Kidney tubule cell (primary cell): ENCODE measurements at places on chromosomes 12 and 14.

GRCh38 chr14:48584031-48584430 is 908.6 kb upstream of the MDGA2 start:
- peak; percentile 42 for DNase-seq

DNA sequence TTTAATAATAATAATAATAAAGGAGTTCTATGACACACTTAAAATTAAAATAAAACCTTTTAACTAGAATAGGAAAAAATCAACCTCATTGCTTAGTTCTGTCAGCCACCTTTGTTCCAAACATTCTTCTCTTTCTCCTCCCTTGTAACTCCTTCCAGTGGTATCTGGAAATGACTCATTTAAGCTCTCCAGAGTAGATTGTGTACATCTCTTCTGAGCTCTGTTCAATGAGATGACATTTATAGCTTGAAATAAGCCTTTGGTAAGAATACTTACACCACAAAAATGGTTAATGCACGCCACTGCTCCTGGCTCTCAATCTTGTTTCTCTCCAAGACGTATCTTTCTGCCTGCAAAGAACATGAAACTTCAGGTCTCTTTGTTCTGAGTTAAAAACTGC is 70.3 kb downstream of the STAB2 start:
- DNase-seq = no peak

GRCh38 chr12:48765753-48766162 is 23.1 kb downstream of the ADCY6 start:
- DNase-seq = peak; percentile 32

- no peak for DNase-seq
These were observed 48.2 kb upstream of the FRMD6 start for GRCh38 chr14:51603495-51603894.

DNA sequence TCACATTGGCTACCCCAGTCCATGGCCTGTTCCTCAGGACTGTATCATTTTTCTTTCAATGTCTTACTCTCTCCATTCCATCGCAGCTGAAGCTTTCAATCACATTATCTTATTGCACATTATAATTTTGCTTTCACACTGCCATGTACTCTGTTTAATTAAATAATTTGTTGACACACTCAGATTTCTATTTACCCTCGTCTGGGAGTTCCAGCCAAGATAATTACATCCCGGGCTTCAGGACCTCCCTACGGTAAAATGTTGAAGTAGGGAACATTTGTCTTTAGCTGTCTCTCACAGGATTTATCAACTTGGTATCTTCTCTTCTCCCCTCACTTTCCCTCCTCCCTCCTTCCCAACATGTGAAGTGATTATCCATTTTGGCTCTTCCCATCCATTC is 177.2 kb upstream of the RASSF8 start:
- no peak for DNase-seq

GRCh38 chr14:100290607-100291304 is 15.5 kb downstream of the SLC25A29 start:
- DNase-seq = no peak

- no peak for DNase-seq
These were observed 19.1 kb upstream of the DNAH10 start for GRCh38 chr12:123743002-123743401.

DNA sequence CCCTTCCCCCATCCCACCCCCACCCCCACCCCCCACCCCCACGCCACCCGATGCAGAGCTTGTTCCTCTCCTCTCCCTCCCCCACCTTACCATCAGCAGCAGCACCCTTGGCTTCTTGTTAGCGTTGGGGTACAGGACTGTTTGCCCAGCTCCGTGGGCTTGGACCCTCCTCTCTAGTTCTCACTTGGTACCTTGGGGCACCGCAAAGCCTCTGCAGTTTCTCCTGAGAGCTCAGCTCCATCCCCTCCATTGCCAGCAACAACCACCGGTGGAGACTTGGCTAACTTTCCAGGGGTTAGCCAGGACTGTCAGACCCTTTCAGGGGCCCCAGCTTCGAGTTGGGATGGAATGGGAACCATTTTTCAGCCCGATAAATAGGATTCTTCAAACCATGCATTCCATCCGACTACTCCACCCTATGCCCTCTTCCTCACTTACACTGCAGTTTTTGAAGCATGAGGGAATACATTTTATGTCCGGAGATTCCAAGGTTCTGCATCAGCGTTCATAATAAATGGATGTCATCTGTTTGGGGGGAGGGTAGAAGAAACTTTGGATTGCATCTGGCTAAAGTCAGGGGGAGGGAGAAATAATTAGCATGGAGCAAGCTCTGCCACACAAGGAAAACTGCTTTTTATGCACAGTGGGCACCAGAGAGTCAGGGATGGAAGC is 1.1 kb downstream of the SCN8A start:
- DNase-seq = peak; percentile 63

DNA sequence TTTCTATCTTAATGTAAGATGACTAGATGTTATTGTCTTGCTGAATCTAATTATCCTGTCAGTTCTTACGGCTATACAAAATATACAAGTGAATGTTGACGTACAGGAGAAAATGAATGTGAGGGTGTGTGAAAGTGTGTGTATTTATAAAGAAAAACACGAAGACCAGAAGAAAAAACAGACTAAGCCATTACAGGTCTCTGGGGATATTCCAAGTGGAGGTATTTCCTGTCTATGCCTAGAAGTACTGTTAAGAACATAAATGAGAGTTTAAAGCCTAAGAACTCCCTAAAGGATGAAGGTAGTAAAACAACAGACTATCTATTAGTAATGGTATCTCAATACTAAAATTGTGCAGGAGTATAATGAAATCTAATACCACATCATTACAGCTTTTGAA is 7.6 kb downstream of the MDM1 start:
- DNase-seq = no peak

- peak; percentile 97 for DNase-seq
These were observed 50.9 kb upstream of the CCT2 start for GRCh38 chr12:69534389-69534822.

DNA sequence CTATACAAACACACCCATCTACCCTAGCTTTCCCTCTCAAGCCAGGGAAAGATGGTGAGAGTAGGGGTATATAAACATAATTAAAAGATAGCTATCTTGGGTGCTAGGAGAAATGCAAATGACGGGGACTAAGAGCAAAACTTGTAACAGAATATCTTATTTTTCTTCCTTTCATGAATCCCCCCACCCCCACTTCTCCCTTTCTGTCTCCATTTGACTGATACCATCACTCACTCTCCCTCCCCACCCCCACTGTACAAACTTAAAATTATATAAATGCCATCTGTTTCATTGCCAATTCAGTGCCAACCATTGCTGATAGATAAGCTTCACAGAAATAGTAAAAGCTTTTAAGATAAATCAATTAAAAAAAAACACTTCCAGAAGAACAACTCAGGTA is 268.6 kb downstream of the SLC6A15 start:
- DNase-seq = no peak

- peak; percentile 68 for DNase-seq
These were observed 25.3 kb downstream of the C12orf75 start for GRCh38 chr12:105355752-105356151.

DNA sequence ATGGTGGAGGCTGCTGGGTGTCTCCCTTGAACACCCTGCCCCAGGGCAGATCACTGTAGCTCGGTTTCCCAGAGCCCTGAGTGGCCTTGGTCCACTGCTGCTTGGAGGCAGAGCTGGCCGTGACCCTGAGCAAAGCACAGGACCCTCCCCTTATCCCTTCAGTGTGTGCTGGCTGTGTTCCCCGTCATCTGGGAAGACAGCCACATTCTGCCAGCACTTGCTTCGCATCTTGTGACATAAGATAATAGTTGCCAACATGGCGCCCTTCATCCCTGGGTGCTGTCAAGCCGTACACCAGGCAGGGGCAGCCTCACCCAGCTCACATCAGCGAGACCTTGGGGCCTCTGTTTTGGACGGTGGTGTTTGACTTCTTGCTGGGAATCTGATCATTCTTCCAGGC is 12.1 kb upstream of the ALDH2 start:
- no peak for DNase-seq

DNA sequence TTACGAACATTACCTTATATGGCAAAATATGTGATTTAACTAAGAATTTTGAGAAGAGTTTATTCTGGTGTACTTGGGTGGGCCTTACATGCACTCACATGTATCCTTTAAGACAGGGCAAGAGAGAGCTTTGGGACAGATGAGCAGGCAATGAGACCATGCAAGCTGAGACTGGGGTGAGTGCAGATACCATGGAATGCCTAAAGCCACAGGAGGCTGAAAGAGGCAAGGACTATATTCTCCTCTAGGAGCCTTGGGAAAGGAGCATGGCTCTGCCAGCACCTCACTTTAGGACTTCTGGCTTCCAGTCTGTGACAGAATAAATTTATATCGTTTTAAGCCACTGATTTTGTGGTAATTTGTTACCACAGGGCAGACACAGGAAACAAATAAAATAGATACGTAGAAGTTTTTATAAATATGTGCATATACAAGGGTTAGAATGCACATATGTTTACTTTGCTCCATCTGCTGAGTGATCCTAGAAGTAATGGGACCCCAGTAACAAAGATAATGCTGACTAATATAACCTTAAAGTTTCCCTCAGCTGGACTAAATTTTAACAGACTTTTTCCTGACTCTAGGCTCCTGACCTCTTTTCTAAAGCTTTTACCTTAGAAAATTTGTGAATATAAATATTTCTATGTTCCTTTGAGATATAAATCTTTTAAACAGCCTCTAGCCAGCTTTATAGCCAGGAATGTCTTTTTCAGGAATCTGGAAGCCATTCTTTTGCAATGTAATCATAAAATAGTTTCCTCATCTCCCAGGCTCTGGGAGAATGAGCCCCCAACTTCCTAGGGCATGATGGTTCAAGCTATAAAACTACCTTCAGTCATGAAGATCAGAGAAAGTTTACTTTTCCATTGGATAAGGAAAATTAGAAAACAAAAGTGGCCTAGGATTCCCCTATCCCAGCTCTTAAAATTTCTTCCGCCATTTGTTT is 216.8 kb downstream of the PPFIA2 start:
- no peak for DNase-seq

GRCh38 chr12:42587601-42588523 is 1.7 kb downstream of the PRICKLE1 start:
- DNase-seq = peak; percentile 9

GRCh38 chr14:22689199-22689598 is 45.0 kb upstream of the OR6J1 start:
- DNase-seq = peak; percentile 97

DNA sequence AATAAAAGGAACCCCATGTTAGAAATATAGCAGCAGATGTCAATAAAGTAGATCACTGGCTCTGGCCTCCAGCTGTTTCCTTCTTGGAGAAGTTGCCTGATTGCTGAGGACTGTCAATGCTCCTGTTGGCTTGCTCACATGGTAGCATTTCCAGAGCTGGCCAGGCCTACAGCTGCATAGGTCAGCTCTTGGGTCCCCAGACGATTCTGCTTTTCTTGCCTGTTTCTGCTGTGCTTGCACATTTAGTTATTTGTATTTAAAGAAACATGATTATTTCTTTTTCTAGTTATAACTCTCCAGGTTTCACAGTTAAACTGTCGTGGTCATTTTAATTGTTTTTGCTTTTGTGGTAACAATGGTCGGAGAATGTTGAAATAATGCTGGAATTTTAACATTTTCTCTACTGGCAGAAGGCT is 7.2 kb downstream of the NAV3 start:
- DNase-seq = no peak

DNA sequence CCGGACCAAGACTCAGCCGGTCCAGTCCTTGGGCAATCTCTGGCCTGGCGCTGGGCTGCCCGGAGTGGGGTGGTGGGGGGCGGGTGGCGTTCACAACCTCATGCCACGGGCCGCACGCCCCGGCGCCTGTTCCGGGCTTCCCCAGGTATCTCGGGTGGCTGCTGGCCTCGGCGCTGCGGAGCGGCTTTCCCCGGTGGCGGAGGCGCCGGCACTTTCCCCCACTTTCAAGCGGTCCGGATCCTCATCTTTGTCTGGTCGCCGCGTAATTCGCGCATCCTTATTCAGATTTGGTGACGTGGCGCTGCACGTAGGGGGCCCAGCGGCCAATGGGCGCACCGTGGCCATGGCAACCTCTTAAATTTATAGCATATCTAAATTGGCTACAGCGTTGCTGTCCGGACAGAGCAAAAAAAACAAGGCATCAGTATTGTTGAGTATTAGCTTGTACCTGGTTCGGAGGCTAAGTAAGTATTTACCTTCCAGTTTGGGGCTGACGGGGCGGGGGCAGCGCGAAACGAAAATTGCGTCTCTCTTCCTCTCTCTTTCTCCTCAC is at the start of gene LHX5:
TSS of gene LHX5 (minus strand) at position 253 of the 553 bp plus-strand sequence. CDS start 373 bp downstream, outside the sequence.
- no peak for DNase-seq

GRCh38 chr12:101859664-101860607 is 17.4 kb upstream of the DRAM1 start:
- peak; percentile 36 for DNase-seq

DNA sequence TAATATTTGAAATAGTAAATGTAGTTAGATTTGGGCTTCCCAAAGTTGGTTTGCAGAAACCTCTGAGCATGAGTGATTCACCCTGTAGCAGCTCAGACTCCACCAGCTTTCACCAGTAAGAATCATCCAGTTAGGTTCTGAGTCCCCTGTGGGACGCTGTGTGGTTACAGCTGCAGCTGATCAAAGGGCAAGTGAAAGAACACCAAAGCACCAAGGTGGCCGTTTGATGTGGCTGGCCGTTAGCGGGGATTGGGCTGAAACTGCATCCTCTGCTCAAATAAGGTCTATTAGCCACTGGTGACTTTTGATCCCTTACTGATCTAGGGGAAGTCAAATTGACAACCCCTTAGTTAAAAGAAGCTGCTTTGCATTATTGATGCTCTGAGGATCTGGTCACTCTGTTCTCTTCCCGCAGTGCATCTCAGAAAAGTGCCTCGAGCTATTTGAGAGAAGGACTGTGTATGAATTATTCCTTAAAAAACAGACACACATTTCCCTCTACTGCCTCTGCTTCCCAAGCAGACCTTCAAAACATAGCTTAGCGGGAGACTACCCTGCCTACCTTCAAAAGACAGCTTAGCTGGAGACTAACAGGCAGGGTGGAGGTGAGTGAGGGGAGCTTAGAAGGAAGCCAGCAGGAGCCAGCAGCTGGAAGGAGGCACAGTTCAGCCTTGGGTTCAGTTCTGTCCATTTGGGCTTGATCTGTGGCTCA is 3.7 kb downstream of the ABHD12B start:
- DNase-seq = no peak

- DNase-seq = peak; percentile 57
These were observed 35.8 kb downstream of the TRIP11 start for GRCh38 chr14:92004062-92004461.

DNA sequence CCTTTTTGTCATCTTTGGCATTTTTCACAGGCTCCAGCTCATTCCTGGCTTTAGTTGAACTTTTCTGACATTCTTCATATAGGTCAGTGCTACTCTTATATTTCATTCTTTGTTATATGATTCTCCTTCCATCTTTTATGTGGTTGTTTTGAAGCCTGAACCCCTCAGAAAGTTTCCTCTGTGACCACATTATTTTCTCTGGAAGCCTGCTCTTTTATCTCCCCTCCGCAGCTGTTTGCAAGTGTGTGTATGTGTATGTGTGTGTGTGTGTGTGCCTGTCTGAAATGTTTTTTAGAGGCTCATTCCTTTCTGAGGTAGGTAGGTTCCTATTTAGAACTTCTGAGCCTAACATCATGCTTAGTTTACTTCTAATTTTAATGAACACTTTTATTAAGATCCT is 47.6 kb downstream of the ANO4 start:
- no peak for DNase-seq
